ENCODE measurements at places on chromosomes 16 and 17. TPM values are rescaled to one million over a fixed set of nuclear protein-coding genes. Genes with fewer than 3 reads are reported as not detected.

- no peak for DNase-seq
Observed at GRCh38 chr16:2016407-2016922, 3.1 kb upstream of the NPW start.

- DNase-seq = no peak
Observed at GRCh38 chr17:42460371-42460770, 1.7 kb downstream of the ATP6V0A1 start.

GRCh38 chr17:8499171-8499570 is 63.5 kb downstream of the NDEL1 start:
- no peak for DNase-seq

DNA sequence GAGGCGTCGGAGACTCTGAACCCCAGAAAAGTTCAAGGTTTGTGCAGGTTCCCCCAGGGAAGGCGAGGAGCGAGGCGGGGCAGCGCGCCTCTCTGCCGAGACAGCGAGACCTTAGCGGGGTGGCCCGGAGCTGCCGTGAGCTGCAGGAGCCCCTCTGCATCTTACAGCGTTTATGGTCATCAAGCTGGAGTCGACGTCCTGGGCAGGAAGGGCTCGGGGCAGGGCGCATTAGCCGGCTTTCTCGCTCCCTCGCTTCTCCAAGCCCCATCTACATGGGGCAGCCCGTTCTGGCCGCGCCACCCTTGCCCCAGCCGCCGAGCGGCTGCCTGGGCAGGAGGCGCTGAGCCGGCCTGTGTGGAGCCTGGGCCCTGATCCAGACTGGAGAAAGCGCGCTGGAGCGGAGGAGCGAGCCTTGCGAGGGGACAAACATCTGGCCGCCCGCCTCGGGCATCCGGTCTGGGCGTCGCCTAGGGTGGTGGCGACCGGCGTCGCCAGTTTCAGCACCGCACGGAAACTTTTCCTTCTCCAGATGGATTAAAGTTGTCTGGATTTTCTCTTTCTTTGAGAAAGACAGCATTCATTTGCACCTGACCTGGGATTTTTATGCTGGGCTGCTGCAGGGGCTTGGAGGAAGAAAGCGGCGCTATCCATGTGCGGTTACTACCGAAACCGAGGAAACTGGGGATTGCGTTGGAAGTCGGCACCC is 750 bp downstream of the TMEM132E start:
- no peak for DNase-seq

- DNase-seq = no peak
Observed at GRCh38 chr17:64661726-64661975, 456 bp downstream of the SMURF2 start.

The PYY gene
- total RNA-seq = not detected

DNA sequence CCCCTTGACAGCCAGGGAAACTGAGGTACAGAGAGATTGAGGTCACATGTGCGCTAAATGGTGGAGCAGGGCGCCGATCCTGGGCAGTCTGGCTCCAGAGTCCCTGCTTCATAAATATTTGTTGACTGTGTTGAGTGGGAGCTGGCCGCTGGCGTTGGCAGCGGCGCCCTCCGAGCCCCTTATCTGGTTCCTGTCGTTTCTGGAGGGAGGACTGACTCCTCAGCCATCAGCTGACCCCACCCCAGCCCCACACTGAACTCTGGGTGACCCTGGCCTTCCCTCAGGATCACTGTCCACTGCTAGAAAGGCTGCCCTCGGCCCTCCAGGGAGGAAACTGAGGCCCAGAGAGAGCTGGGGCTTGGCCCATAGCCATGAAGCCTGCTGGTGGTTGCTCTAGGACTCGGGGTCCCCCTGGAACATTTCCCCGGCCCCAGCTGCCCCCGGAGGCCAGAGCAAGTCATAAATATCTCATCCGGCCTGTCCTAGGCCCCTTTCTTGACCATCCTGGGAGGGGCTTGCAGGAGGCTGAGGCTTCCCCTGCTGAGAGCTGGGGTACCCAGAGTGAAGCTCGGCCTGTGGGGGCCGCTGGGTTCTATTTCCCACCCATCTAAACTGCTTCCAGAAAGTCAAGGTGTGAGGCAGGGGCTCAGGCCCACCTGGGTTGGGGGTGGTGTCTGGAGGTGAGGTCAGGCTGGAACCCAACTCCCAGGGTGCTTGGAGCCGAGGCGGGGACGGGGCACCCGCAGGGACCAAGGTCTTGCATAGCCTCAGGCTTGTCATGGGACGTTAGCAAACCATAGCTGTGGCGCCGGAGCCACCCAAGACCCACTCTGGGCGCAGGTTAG is 51.7 kb upstream of the GSE1 start:
- no peak for DNase-seq

DNA sequence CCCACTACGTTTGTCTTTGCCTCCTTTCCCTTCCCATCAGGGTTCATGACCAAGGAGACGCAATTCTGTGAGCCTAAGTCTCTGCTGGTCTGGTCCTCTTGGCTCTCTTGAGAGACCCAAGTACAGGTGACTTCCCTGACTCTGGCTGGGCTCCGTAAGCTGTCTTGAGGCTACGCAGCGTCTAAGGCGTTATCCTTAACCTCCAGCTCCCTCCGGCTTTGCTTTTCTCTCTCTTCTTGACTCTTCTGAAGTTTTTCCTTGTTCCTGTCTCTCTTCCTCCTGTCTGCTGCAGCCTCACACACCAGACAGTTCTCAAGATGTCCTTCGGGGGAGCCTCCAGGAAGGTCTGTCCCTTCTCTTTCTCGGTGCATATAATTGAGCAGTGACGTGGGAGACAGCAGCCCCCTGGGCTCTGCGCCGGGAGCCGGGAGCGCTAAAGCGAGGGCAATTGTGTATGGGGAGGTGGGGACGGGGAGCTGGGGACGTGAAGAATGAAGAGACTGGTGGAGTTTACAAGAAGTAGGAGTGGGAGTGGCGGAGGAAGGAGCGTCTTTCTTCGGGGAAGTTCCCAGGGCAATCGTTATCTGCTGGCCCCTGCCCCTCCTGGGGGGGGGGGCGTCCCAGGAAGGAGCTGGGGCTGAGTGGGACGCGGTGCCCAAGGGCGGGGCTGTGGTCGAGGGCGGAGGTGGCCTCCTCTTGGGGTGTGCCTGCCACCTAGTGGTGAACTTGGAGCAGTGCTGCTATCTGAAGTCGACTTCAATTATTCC is 6.9 kb upstream of the PIRT start:
- peak; percentile 17 for DNase-seq

DNA sequence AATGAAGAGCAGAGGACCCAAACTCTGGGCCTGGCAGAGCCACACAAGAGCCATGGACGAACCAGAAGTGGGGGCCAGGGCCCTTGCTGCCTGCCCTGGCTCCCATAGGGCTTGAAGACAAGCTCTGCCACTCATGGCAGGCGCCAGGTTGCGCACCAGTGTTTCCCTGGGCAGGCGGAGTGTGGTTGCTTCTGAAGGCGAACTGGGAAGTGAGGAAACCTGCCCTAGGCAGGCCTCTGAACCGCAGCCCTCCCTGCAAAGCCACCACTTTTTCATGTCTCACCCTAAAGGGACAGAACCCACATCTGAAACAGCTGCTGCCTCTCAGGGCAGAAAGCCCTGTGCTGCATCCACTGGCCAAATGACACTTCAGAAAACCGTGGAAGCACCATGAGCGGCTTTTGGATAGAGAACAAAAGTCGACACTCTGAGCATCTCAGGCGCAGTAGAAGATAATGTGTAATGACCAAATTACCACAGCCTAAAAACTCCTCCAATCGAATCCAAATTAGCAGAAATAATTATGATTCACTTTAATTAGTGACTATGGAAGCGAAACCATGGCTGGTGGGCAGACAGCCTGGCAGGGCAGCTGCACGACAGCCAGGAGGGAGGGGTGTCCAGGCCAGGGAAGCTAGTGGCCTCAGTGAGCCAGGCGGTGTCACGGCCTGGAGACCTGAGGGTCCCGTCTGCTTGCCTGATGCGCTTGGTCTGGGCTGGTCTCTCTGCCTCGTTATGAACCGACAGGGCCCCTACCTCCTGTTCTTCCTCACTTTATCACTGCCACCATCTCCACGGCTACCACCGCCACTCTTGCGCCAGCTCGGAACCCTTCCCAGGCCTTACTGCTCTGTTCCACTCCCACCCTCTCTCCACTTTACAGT is 59.1 kb downstream of the PRMT7 start:
- no peak for DNase-seq

- no peak for DNase-seq
Observed at GRCh38 chr17:8055851-8056231, 17.0 kb downstream of the ALOX15B start.

- no peak for DNase-seq
Observed at GRCh38 chr16:84930298-84931106, 80.8 kb downstream of the ZDHHC7 start.

- no peak for DNase-seq
Observed at GRCh38 chr16:30620169-30620568, 10.0 kb upstream of the ZNF689 start.

DNA sequence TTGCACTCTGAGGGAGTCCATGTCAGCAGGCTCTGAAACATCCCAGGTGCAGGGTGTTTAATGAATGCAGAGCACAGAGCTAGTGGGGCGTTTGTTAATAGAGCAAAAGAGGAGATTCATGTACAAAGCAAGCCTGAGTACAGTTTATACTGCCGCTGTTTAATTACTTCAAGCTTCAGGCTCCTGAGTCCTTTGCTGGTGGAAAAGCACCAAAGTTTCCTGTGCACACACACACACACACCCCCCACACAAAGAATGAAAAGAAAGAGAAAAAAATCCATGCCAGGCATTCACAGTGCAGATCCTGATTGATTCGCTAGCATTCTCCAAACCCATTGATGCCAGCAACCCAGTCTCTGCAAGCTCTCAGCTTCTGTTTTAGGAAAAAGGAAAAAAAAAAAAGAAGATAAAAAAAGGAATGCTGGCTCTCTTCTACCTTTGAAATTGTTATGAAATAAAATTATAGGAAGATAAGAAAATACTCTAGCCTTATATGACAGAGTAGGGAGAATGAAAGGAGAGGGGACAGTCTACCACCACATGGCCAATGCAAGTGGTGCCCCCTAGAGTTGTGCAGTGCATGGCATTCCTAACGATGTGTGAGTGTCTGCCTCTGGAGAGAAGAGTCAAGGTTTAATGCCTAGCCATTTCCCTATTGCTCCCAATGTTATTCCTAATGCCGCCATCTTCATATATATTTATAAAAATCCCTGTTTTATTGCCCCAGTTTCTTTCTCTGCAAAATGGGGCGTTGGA is 216.5 kb downstream of the TMEM114 start:
- no peak for DNase-seq

DNA sequence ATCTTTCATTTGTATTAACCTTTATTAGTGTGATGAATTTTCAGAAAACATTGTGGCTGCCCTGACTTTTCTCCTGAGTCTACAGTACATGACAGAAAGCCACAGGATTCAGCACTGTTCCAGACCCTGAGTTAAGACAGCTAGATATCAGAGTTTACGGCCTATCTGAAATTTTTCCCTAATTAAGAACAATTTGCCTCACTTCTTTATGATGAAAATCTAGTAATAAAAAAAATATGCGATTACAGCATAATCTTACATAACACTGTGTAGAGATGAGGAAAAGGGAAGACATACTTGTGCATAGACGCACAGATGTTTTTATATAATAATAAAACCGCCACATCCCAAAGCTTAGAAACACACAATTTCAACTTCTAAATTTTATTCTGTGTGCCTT is 7.3 kb downstream of the SPOP start:
- DNase-seq = no peak

DNA sequence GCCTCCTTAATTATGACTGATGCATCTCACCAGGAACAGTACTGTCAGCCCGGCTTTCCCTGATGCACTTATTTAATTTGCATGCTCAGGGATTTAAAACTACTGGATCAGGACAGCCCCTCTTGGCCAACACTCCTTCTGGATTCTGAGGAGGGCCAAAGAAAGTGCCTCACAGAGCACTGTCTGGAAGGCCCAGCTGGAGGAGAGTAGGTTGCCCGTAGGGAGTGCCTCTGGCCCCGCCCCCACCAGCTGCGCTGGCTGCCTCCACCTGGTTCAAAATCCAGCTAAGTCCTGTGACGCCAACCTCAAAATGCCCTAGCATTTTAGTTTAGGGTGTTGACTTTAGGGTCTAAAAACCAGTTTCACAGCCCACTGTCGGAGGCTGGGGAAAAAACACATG is 49.4 kb upstream of the SREBF1 start:
- DNase-seq = no peak

DNA sequence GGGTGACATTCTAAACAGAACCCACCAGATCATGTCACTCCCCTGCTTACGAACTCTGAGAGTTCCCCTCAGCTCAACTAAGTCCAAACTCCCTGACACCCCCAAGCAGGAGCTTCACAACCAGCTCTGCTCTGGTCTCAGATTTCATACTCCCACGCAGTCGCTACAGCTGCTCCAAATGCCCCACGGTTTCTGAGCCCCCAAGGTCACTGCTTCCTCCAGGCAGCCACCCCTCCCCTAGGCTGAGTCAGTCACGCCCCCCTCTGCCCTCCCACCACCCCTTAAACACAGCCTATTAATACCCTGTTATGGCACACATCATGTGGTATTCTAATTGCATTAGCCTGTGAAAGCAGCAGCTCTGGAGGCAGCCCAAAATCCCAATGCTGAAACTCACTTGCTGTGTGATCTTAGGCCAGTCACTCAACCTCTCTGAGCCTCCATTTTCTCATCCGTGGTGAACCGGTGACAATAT is 51.5 kb downstream of the GSG1L start:
- DNase-seq = no peak

DNA sequence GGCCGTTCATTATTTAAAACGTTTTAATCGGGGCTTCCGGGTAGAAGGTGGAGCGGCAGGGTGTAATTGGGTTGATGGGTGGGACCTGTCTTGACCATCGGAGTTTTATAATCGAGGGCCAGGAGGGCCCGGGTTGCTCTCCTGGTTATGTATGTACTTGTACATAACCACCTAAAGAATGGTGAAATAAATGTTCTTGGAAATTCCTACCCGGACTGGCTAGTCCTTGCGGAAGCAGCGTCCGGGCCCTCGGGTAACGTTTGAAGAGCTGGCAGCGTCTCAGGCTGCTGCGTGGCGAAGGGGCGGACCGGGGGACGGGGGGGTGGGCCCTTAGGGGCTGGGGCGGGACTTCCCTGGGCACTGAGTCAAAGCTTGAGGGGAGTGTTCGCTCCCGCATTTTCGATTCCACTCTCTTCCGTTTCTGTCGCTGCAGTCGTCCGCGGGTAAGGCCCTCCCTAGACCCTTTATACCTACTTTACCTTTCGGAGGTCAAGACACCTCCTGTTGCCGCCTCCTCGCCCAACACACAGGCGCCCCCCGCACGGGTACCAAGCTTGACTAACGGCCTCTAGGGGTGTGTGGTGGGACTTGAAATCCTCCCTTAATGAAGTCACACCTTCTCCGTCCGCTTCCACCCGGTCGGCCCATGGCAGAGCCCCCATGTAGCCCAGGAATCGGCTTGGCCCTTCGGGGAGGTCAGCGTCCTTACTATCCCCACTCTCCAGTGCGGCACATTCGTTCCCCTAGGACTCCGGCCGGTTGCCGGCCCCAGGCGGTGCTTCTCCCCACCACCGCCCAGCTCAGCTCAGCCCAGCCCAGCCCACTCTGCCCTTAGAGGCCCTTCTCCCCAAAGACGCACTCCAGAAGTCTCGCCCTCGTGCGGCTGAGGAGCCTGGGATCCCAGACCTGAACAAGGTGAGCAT is at the start of gene TMEM106A:
TSS of gene TMEM106A (plus strand) at position 396 of the 923 bp plus-strand sequence. CDS start 1,167 bp downstream, outside the sequence.
- DNase-seq = peak; percentile 57

The PARN gene
- 20.4 TPM for total RNA-seq

GRCh38 chr16:13070268-13070667 is 168.9 kb downstream of the SHISA9 start:
- DNase-seq = no peak

The ZNF174 gene
- 7.9 TPM for total RNA-seq

GRCh38 chr17:67659028-67659427 is 58.7 kb upstream of the NOL11 start:
- DNase-seq = no peak
